ENCODE measurements at places on chromosomes 7 and 10. TPM values are rescaled to one million over a fixed set of nuclear protein-coding genes. Genes with fewer than 3 reads are reported as not detected.
A peak's percentile ranks its signal among the peaks of the same experiment; 100 is the strongest.

IFIT1B gene
- total RNA-seq, result not detected

SDHAF3 gene
- 44.3 TPM for total RNA-seq

GRM3 gene
- total RNA-seq, result not detected

CYP2E1 gene
- 0.32 TPM for total RNA-seq

IDI2 gene
- total RNA-seq, result not detected

ICA1 gene
- 1.0 TPM for total RNA-seq

NUPR2 gene
- not detected for total RNA-seq

FAM221A gene
- 8.1 TPM for total RNA-seq

SH2D4B gene
- not detected for total RNA-seq

GRCh38 chr10:43879742-43880141, 231.1 kb upstream of the ZNF32 start:
- no peak for DNase-seq
- H3K36me3 ChIP-seq, result no peaks in the 10 kb centered on the region
- no peak overlapping the region for H3K27ac ChIP-seq
- H3K27me3 ChIP-seq, result no peaks in the 10 kb centered on the region
- H3K4me3 ChIP-seq, result no peak overlapping the region

DNA sequence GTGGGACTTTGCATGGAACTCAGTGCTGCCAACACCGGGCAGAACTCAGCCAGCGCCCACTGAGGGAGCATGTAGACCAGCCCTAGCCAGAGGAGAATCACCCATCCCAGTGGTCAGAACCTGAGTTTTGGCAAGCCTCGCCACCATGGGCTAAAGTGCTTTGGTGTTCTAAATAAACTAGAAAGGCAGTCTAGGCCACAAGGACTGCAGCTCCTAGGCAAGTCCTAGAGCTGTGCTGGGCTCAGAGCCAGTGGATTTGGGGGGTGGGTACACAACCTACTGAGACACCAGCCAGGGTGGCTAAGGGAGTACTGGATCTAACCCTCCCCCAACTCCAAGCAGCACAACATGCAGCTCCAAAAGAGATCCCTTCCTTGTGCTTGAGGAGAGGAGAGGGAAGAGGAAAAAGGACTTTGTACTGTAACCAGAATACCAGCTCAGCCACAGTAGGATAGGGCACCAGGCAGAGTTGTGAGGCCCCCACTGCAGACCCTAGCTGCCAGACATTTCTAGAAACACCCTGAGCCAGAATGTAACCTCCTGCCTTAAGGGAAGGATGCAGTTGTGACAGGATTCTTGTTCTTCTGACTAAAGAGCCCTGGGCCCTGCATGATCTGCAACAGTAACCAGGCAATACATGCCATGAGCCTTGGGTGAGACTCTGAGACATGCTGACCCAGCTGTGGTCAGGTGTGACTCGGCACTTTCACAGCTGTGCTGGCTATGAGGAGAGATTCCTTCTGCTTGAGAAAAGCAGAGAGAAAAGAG, 24.4 kb downstream of the GSDME start:
- peaks cover 17% of the 10 kb centered on the region for H3K27me3 ChIP-seq
- peaks cover 2% of the 10 kb centered on the region for H3K36me3 ChIP-seq
- no peak overlapping the region for H3K27ac ChIP-seq
- DNase-seq, result no peak

GRCh38 chr10:12350167-12350872, 973 bp downstream of the CAMK1D start:
- peak overlapping the region; percentile 95 for H3K27ac ChIP-seq
- peaks cover 46% of the 10 kb centered on the region for H3K4me1 ChIP-seq
- H3K36me3 ChIP-seq, result peaks cover 3% of the 10 kb centered on the region

- H3K4me1 ChIP-seq, result peaks cover 13% of the 10 kb centered on the region
- peak; percentile 13 for DNase-seq
- no peaks in the 10 kb centered on the region for H3K36me3 ChIP-seq
- no peak overlapping the region for H3K27ac ChIP-seq
These were observed 1.5 kb upstream of the NRP1 start for GRCh38 chr10:33335801-33336581.

DNA sequence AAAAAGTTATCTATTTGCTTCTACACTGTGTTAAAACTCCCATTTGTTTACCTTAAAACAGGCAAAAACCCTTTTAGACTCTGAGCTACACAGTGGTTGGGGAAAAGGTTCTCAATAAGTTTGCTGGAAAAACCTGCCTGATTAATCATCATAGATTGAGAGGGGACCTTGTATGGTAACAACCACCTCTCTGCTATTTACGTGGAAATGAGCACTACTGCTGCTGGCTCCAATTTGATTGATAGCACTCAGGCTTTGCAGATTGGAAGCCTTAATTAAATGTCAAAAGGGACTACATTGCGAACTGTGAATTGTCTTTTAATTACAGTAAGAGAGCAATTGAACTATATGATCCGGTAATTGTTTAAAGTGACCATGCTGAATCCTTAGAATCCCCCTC, 119.0 kb upstream of the IMMP2L start:
- peaks cover 4% of the 10 kb centered on the region for H3K27me3 ChIP-seq
- H3K36me3 ChIP-seq, result no peaks in the 10 kb centered on the region
- DNase-seq, result no peak
- no peak overlapping the region for H3K4me3 ChIP-seq

DNA sequence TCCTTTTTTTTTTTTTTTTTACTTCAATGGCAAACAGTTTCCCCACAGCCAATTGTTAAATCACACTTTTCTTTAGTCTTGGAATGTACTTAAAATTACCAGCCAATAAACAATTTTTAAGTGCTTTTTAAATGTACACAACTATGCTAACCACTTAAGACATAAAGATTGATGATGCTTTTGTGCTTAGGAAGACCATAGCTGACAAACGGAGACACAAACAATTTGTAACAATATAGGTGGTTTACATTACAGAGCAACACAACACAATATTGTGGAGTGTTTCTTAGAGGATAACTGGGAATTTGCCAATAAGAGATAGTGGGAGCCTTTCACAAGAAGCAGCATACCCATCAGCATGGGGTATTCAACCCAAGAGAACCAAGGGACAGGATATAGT, 798.5 kb upstream of the IGFBP3 start:
- DNase-seq, result no peak
- no peaks in the 10 kb centered on the region for H3K4me1 ChIP-seq
- H3K4me3 ChIP-seq, result no peak overlapping the region
- no peaks in the 10 kb centered on the region for H3K36me3 ChIP-seq
- no peak overlapping the region for H3K27ac ChIP-seq

GRCh38 chr7:100374601-100375000, 1.3 kb downstream of the PILRA start:
- H3K4me3 ChIP-seq, result no peak overlapping the region
- H3K4me1 ChIP-seq, result peaks cover 11% of the 10 kb centered on the region
- no peaks in the 10 kb centered on the region for H3K27me3 ChIP-seq
- H3K27ac ChIP-seq, result no peak overlapping the region

GRCh38 chr10:34585422-34586112, 229.5 kb downstream of the PARD3 start:
- H3K4me1 ChIP-seq, result no peaks in the 10 kb centered on the region
- no peak overlapping the region for H3K4me3 ChIP-seq
- no peak overlapping the region for H3K27ac ChIP-seq
- H3K27me3 ChIP-seq, result no peaks in the 10 kb centered on the region
- H3K36me3 ChIP-seq, result no peaks in the 10 kb centered on the region

- H3K4me3 ChIP-seq, result no peak overlapping the region
- no peak overlapping the region for H3K27ac ChIP-seq
These were observed 126.7 kb upstream of the CALN1 start for GRCh38 chr7:72538856-72539255.

DNA sequence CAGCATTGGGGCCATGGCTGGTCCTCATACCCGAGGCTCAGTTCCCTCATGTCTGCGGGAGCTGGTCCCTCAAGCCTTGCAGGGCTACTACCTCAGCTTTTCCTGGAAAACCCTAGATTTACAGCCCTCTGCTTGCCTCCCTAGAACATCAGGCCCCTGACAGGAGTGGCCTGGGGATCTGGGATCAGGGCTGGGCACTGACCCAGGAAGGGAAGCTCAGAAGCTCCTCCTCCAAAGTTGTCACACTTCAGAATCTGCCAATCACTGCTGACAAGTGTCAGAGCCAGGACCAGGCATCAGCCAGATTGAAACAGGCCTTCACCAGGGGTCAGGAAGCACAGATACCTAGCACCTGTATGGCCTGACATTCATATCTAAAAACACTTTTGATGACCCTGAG, 115.2 kb downstream of the GRID1 start:
- DNase-seq, result no peak
- no peak overlapping the region for H3K4me3 ChIP-seq
- H3K27ac ChIP-seq, result no peak overlapping the region
- peaks cover 5% of the 10 kb centered on the region for H3K27me3 ChIP-seq
- no peaks in the 10 kb centered on the region for H3K4me1 ChIP-seq
- H3K36me3 ChIP-seq, result no peaks in the 10 kb centered on the region

DNA sequence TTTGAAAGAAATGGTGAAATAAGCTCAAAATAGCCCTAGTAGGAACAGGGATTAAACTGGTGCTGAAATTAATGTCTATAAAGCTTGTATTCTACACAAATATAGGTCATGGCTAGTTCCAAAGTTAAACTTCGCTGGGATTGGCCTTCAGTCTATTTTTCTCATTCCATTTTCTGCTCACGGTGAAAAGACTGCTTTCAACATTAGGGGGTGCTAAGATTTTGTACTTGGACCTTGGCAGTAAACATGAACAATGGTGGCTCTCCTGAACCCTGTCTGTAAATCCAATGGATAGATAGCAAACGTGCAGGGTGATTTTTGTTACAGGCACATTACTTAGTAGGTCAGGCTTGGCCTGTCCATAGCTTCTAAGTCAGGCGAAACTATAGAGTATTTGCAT, 36.0 kb upstream of the RSU1 start:
- no peak overlapping the region for H3K27ac ChIP-seq
- no peaks in the 10 kb centered on the region for H3K36me3 ChIP-seq
- no peak overlapping the region for H3K4me3 ChIP-seq
- DNase-seq, result no peak
- no peaks in the 10 kb centered on the region for H3K4me1 ChIP-seq

- DNase-seq, result peak; percentile 82
- H3K4me1 ChIP-seq, result peaks cover 96% of the 10 kb centered on the region
- H3K4me3 ChIP-seq, result peak overlapping the region; percentile 98
- peaks cover 38% of the 10 kb centered on the region for H3K36me3 ChIP-seq
- peak overlapping the region; percentile 99 for H3K27ac ChIP-seq
These were observed 6.5 kb downstream of the AGFG2 start for GRCh38 chr7:100545360-100546128.

DNA sequence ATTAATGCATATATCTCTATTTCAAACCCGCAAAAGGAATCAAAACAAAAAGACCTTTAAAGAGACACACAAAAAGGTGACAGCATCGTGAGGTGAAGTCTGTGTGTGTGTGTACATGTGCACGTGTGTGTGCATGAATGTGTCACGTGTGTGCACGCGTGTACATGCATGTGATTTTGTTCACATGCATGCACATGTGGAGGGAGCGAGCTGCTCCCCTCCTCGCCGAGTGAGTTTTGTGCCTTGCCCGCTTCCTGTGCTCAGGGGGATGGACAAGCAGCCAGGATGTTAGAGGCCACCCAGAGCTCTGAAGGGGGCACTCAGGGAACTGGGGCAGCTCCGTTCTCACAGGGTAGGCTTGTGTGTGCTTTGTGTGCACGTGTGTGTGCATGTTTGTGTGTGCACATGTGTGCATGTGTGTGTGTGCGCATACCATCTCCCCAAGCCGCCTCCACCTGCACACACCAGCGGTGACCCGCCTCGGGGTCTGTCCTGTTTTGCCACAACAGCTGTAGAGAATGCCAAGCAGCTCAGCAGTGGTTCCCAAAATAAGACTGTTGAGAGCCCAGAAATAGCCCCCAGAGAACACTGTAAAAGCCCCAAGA, 191.2 kb downstream of the PTPRN2 start:
- H3K4me1 ChIP-seq, result no peaks in the 10 kb centered on the region
- H3K4me3 ChIP-seq, result no peak overlapping the region
- H3K36me3 ChIP-seq, result no peaks in the 10 kb centered on the region

DNA sequence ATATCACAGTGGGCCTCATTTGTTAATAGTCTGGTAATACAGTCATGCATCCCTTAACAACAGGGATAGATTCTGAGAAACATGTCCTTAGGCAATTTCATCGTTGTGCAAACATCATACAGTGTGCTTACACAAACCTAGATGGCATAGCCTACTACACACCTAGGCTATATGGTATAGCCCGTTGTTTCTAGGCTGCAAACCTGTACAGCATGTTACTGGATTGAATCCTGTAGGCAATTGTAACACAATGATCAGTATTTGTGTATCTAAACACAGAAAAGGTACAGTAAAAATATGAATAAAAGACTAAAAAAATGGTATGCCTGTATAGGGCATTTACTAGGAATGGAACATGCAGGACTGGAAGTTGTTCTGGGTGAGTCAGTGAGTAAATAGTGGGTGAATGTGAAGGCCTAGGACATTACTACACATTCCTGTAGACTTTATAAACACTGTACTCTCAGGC, 12.0 kb upstream of the RHOBTB1 start:
- DNase-seq, result no peak
- no peak overlapping the region for H3K4me3 ChIP-seq
- H3K27ac ChIP-seq, result no peak overlapping the region
- no peaks in the 10 kb centered on the region for H3K36me3 ChIP-seq
- H3K4me1 ChIP-seq, result no peaks in the 10 kb centered on the region

DNA sequence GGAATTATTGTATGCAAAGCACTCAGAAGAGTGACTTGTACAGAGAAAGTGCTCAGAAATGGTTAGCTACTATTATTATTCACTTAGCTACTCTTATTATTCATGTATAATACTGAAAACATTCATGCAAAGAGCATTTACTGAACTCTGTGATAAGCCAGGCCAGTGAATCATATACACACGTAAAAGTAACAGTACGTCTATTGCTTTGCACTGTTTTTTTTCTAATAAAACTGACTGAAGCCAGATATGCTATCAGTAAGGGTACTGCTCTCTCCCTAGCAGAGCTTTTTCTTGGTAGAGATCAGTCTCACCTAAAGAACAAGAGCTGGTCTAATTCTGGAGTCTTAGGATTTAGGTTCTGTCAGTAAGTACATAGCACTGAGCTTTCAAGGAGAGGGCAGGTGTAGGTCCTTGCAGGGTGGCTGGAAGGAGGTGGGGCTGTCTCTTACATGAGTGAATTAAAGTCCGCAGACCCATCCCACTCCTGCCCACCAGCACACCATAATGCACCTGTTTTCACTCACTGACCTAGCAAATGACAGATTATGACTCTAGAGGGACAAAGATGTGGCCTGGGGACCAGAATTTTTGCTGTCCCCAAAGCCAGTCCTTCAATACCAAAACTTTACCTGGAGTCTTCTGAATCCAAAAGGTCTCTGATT, 145.9 kb downstream of the ARID5B start:
- DNase-seq, result peak; percentile 35

GRCh38 chr10:45432113-45432512, 58.1 kb downstream of the ALOX5 start:
- no peak for DNase-seq
- H3K27ac ChIP-seq, result no peak overlapping the region
- peaks cover 2% of the 10 kb centered on the region for H3K27me3 ChIP-seq
- H3K4me3 ChIP-seq, result no peak overlapping the region
- H3K36me3 ChIP-seq, result no peaks in the 10 kb centered on the region
- H3K4me1 ChIP-seq, result peaks cover 7% of the 10 kb centered on the region

Data from activated CD4-positive, alpha-beta T cell treated with anti-CD3 and anti-CD28 coated beads for 36 hours (primary cell).